ENCODE measurements at places on chromosomes 16 and 17.

- no peak for DNase-seq
These were observed 106.4 kb downstream of the BANP start for GRCh38 chr16:88057656-88058055.

GRCh38 chr16:83269048-83269447, 538.7 kb upstream of the HSBP1 start:
- no peak for DNase-seq

GRCh38 chr16:23635958-23636357, 5.2 kb downstream of the PALB2 start:
- DNase-seq, result no peak

DNA sequence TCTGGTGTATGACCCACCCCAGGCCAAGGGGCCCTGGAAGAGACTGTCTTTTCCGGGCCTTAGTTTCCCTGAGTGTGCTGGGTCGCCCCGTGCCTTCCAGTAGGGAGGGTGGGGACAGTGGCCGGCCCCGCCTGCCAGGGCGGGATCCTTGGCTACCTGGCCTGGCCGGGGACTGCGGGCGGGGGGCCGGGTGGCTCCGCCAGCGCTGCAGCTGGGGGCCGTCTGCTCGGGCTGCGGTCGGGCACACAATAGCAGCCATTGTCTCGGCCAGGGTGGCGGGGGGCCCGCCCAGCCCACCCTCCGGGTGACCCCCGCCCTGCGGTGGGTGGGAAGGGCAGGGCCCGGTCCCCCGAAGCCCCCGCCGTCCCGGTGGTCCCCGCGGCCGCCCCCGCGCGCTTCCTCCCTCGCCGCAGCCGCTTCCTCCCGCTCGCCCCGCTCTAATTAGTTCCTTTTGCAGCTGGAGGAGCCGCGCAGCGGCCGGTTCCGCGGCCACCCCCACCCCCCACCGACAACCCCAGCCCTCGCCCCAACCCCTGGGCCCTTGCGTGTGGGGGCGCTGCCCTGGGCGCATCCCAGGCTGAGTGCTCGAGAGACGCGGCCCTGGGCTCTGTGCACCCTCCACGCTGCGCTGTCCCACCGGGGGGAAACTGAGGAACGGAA, 11.6 kb downstream of the GLIS2 start:
- no peak for DNase-seq

DNA sequence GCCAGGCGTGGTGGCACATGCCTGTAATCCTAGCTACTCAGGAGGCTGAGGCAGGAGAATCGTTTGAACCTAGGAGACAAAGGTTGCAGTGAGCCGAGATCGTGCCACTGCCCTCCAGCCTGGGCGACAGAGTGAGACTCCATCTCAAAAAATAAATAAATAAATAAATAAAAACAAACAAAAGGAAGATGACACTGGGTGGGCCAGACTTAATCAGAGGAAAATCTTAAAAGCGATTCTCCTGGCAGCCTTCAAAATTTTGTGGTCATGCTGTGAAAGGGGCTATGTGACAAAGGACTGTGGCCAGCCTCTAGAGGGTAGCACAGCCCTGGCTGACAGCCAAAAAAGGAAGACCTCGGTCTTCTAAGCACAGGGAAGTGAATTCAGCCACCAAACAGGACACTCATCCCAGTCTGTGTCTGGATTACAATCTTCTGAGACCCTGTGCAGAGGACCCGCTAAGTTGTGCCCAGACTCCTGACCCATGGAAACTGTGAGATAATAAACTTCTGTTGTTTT, 391.1 kb downstream of the CNTNAP4 start:
- DNase-seq, result no peak

GRCh38 chr17:64161380-64162176, 31.6 kb upstream of the ERN1 start:
- no peak for DNase-seq

DNA sequence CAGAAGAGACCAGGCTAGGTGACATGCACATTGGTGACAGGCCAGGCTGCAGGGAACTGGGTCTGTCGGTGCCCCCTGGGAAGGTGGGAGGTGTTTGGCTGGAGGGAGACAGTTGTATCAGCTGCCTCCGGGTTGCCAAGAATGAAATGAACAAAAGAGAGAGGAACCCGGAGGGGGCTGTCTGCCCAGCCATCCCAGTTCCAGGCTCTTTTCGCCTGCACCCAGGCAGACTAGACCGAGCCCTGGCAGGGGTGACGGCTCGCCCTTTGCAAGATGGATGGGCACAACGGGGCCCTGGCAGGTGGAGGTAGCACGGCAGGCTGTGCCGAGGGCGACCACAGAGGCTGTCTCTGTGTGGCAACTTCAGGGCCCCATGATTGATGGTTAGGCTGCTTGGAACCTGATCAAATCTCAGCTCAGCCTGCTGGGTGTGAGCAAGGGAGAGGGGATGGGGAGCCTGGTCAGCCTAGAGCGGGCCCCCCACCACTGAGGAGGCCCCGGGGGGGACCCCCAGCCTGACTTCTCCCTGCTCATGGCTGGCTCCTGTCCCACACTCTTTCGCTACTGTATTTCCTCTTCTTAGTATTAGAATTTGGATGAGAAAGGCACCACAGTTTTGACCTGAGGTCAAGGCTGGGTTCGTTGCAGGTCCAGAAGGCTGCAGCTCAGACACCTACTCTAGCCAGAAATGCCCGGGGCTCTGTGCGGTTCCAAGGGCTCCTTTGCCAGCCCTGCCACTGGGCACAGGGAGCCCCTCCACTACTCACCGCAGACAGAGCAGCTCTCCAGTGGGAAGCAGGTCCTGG, 118.9 kb upstream of the CHMP6 start:
- no peak for DNase-seq

DNA sequence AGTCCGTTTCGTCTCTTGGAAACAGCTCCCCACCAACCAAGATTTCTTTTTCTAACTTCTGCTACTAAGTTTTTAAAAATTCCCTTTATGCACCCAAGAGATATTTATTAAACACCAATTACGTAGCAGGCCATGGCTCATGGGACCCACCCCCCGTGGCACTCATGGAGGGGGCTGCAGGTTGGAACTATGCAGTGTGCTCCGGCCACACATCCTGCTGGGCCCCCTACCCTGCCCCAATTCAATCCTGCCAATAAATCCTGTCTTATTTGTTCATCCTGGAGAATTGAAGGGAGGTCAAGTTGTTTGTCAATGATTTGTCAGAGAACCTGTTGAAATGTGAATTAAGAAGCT, 48.2 kb downstream of the IL21R start:
- DNase-seq, result no peak

GRCh38 chr17:80071116-80071841, 30.1 kb upstream of the GAA start:
- no peak for DNase-seq

- DNase-seq, result no peak
These were observed 3.3 kb downstream of the MEAK7 start for GRCh38 chr16:84501077-84501735.

GRCh38 chr17:8829036-8829941, 30.1 kb upstream of the MFSD6L start:
- no peak for DNase-seq

DNA sequence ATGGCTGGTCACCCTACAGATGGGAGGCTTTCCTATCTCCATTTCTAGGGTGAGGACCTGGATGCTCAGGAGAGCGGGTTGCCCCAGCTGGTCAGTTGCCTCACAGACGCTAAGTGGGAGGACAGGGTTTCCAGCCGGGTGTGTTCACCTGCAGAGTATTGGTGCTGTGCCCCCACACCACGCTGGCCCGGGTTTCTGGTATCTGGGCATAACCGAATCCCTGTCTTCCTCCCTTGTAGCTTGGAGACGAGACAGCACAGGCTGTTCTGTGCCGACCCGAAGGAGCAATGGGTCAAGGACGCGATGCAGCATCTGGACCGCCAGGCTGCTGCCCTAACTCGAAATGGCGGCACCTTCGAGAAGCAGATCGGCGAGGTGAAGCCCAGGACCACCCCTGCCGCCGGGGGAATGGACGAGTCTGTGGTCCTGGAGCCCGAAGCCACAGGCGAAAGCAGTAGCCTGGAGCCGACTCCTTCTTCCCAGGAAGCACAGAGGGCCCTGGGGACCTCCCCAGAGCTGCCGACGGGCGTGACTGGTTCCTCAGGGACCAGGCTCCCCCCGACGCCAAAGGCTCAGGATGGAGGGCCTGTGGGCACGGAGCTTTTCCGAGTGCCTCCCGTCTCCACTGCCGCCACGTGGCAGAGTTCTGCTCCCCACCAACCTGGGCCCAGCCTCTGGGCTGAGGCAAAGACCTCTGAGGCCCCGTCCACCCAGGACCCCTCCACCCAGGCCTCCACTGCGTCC, 9.7 kb downstream of the CX3CL1 start:
- DNase-seq, result no peak

DNA sequence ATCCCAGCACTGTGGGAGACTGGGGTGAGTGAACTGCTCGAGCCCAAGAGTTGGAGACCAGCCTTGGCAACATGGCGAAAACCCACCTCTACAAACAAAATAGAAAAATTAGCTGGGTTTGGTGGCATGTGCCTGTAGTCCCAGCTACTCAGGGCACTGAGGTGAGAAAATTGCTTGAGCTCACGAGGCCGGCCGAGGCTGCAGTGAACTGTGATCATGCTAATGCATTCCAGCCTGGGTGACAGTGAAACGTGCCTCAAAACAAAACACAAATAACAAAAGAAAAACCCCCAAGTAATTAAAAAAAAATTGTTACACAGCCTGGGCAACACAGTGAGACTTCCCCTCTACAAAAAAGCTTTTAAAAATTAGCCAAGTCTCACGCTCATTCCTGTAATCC, 5.0 kb downstream of the CCDC47 start:
- no peak for DNase-seq

GRCh38 chr17:1134634-1135324, 45.0 kb downstream of the ABR start:
- no peak for DNase-seq

DNA sequence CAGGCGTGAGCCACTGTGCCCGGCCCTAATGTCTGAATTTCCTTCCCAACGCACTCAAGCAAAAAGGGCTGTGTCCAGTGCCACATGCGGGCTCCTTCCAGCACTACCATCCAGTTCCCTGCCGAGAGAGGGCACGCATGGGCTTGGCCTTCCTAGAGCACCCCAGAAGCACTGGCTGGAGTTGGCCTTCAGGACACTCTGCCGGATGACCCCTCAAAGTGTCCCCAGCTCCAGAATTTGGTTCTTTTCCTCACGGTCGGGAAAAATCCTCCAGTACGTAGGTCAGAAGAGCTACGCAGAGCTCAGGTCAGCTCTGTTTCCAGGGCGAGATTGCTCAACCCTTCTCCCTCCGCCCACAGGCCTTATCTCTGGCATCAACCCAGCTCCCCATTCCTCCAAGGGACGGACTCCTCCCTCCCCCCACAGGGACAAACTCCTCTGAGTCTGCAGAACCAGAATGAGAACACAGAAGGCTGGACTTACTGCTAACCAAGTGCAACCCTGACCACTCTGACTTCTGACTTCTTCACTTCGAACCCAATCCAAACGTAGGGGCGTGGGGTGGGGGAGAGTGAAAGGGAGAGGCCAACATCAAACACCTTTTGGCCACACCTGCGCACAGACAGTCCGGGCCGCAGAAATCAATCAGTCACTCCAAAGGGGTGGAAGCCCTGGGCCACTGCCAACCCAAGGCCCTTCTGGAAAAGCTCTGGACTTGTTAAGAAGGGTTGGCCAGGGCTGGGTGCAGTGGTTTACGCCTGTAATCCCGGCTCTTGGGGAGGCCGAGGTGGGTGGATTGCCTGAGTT, 3.6 kb downstream of the CDC42EP4 start:
- DNase-seq, result no peak

- DNase-seq, result no peak
These were observed 19.6 kb upstream of the HOXB9 start for GRCh38 chr17:48645639-48646182.

- no peak for DNase-seq
These were observed 177.2 kb downstream of the TMEM132E start for GRCh38 chr17:34756637-34757021.

- DNase-seq, result no peak
These were observed 77.8 kb downstream of the MRC2 start for GRCh38 chr17:62705156-62705777.

DNA sequence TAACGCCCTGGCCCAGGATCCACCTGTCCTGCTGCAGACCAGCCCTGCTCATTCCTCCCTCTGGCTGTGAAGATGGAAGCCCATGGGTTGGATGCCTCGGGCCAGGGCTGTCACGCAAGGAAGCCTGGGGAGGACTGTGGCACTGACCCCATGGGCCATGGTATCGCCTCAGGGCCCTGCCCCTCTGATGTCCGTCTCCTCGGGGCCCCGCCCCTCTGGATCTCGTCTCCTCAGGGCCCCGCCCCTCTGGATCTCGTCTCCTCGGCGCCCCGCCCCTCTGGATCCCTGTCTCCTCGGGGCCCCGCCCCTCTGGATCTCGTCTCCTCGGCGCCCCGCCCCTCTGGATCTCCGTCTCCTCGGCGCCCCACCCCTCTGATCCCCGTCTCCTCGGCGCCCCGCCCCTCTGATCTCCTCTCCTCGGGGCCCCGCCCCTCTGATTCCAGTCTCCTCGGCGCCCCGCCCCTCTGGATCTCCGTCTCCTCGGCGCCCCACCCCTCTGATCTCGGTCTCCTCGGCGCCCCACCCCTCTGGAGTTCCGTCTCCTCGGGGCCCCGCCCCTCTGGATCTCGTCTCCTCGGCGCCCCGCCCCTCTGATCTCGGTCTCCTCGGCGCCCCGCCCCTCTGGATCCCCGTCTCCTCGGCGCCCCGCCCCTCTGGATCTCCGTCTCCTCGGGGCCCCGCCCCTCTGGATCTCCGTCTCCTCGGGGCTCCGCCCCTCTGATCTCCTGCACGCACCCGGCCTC, 24.0 kb downstream of the METRNL start:
- no peak for DNase-seq

DNA sequence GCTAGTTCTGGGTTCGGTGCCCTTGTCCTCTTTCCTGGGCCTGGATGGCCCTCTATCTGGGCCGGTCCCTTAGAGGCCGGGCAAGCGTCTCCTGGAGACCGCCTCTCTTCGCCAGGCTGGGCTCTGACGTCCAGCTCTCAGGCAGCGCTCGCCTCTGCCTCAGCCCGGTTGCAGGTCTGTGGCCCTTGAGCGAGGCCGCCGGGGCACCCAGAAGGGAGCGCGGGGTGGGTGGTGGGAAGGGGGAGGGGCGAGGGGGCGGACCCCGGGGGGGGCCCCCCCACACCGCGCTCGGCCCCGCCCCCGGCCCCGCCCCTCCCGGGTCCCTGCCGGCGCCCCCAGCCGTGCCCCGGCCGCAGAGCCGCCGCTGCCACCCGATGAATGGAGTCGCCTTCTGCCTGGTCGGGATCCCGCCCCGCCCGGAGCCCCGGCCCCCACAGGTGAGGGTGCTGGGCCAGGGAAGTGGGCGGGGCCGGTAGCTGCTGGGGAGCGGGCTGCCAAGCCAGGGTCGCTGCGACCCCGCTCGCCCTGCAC, at the start of gene ARHGAP23:
TSS of gene ARHGAP23 (plus strand) at position 353 of the 531 bp plus-strand sequence. CDS start at position 375, 22 bp downstream.
- DNase-seq, result no peak

- DNase-seq, result no peak
These were observed 15.0 kb downstream of the CNEP1R1 start for GRCh38 chr16:50040018-50040417.

- no peak for DNase-seq
These were observed at the start of gene DPEP1 for GRCh38 chr16:89613231-89613953. Gene DPEP1 (plus strand): TSS chr16:89613642. CDS start chr16:89630411, 16,769 bp downstream.
